ENCODE measurements at places on chromosomes 5 and 9.
A peak's percentile ranks its signal among the peaks of the same experiment; 100 is the strongest.

GRCh38 chr9:126959336-126959735, 44.8 kb downstream of the RALGPS1 start:
- no peak for DNase-seq

DNA sequence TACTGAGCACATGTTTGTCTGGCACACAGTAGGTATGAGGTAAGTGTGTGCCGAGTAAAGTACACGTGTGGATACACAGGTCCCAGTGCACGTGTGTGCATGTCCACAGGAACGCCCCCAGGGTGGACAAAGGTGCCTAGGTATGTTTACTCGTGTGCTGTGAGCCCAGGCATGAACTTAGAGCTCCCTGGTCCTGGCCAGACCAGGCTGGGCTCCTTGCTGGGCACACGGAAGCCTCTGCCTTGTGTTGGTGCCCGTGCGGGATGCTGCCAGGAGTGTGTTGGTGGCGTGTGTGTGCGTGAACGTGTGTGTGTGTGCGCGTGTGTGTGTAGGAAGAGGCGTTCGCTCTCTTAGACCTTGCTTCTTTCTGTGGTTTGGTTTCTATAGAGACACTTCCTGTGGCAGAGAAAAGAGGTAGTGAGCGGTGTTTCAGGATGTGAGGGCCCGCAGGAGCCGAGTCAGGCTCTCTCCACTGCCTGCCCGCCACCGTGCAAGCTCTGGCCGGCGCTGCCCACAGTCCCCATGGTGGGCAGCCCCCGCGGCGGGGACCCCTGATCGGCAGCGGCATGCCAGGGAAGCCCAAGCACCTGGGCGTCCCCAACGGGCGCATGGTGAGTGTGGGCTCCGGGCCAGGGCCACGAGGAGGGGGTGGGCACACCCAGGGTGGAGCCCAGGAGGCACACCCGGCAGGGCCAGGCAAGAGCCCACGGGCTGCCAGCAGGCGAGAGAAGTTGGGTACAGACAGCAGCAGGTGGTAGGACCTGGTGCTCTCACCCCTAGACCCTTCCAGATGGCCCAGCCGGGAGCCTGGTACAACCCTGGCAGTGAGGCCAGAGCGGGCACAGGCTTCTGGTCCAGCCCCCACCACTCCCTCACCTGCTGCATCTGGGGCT, at the start of gene RGS14:
RGS14 (plus strand) TSS at position 466 of the 893 bp plus-strand sequence; CDS start at position 567, 101 bp downstream.
- DNase-seq = peak; percentile 44

DNA sequence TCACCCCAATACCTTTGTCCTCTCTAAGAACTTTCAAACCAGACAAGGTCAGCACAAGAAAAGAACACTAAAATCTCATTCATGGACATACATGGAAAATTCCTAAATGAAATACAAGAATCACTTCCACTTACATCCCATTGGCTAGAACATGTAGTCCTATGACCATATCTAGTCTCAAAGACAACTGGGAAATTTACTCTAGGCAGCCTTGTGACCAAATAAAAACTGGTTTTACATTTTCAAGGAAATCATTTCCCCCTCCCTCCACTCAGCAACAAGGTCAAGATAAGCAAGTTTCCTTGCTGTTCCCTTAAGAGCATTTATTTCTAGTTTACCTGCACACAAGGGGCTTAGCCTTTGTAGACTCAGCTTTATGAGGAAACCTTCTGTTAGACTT, 20.3 kb upstream of the SERINC5 start:
- no peak for DNase-seq

GRCh38 chr9:101455656-101456240, 20.2 kb upstream of the ALDOB start:
- no peak for DNase-seq

DNA sequence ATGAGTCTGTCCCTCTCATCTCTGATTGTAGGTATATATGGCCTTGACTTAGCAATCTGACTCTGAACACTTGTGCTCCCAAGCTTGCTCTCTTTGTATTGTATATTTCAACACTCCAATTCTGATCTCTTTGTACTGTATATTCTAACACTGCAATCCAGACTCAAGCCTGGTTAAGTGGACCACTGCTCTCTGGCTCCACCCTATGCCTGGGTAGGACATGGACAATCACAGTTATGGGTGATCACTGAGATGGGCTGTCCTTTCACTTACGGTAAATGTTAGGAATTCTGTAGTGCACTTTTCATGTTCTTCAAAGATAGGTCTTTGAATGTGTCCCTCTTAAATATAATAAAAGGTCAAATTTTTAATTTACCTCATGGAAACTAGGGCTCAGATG, 165.1 kb downstream of the TLR4 start:
- no peak for DNase-seq

DNA sequence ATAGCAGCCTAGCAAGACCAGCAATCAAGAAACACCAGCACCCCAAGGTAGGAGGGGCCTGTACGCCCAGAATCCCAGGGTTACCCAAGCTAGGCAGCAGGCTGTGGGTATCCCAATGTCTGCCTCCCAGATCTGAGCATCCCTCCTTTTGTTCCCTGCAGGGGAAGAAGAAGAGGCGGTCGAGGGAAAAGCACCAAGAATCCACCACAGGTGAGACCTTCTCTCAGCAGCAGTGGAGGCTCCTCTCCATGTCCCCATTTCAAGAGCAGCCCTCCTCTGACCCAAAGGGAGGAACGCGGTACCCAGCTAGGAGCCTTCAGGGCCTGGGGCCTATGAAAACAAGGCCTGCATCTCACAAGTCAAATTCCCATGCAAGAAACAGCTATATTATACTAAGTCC, 28.9 kb downstream of the TCF7 start:
- DNase-seq = no peak

DNA sequence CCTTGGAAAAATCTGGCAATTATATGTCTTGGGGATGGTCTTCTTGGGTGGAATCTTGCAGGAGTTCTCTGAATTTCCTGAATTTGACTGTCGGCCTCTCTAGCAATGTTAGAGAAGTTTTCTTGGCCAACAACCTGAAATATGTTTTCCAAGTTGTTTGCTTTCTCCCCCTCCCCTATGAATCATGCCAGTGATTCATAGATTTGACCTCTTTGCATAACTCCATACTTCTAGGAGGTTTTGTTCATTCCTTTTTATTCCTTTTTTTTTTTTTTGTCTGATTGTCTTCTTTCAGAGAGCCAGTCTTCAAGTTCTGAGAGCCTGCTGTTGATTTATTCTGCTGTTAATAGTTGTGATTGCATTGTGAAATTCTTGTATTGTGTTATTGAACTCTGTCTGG, 56.7 kb upstream of the SLC44A1 start:
- DNase-seq = no peak

DNA sequence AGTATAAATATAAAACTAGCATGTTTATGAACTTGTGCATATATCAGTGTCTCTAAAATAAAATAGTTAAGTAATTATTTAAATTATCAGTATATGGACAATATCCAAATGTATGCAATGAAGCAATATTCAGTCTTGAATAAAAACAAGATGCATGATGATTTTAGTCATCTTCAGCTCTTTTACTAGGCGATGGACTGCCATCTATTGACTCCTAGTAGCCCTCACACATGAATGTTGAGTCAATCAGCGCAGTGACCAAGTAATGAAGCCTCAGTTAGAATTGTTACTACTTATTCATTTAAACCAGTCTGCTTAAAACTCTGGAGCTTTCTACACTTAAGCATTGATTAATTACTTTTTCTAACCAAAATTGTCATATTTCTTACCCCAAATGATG, 92.9 kb upstream of the GRHPR start:
- no peak for DNase-seq

- no peak for DNase-seq
Measured at GRCh38 chr9:131197160-131197911, 72.0 kb downstream of the NUP214 start.

GRCh38 chr9:95029720-95030119, 287.8 kb downstream of the FANCC start:
- no peak for DNase-seq

DNA sequence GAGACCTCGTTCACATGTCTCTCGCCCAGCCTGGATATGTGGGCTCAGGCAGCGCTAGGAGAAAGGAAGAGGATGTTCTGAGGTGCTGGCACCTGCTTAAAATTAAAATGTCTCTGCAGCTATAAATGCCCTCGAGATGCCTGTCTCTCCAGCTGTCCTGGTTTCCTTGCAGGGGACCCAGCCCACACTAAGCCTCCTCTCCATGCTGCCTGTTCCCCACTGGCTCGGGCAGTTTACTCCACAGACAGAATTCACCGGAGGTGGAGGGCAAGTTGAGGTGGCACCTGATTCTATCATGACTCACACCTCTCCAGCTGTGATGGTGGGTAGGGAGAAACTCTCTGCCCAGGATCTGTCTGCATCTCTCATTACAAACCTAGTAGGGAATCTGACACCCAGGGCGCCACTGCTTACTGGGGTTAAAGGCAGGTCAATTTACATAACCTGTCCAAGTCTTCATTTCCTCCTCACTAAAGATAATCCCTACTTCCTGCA, 420.9 kb downstream of the SPOCK1 start:
- DNase-seq = no peak

Measured in activated CD8-positive, alpha-beta memory T cell treated with anti-CD3 and anti-CD28 coated beads for 48 hours (primary cell).